ENCODE measurements at places on chromosomes 16 and 17.

DNA sequence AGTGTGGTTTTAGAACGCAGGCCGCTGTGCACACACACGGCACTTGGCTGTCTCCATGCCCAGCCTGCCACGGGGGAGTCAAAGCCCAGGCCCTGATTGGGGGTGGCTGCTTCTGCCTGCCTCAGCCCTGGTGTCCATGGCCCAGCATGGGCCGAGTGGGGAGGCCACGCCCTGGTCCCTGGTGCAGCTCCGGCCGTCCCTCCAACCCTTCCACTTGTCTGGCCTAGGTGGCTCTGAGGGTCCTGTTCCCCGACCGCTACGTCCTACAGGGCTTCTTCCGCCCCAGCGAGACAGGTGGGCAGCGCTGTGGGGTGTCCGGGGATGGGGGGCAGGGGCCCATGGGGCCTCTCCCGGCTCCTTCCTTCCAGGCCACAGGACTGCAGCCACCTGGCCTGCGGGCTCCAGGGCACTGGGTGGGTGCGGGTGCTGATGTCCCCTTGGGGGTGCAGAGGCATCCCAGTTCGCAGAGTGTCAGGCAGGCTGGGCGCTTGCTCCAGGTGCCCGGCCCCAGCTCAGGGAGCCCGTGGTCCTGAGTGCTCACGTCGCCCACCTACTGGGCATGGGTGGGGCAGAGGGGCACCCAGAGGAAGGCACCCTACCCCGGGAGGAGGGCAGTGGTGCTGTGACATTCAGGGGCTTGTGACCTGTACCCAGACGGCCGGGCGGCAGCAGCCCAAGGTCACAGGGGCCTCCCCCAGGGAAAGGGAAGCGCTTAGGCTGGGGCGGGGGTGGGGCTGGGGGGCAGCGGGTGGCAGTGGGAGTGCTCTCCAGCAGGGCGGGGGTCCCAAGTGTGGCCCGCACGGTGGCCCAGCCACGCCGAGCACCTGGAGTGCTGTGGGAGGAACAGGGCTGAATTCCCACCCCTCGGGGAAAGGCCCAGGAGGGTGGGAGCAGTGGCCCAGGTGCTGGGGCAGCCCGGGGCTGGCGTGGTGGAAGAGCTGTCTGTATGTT, 11.8 kb downstream of the CENPX start:
- DNase-seq: no peak

DNA sequence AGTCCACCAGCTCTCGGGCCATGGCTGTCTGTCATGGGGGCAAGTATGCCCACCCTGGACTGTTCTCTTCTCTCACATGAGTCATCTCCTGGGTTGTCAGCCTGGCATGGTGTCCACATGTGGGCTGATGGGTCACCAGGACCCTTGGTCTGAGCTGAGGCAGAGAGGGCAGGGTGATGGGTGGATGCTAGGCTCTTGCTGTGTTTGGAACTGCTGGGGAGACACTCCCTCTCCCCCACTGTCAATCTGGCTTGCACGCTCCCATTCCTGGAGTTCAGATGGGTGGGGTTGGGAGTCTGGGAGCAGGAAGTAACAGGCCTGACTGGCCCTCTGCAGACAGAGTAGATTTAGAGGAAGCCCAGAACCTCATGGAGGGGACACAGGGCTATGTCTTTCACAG, 28.9 kb downstream of the KSR1 start:
- DNase-seq: no peak

- DNase-seq: no peak
These were observed 24.8 kb downstream of the PITPNM3 start for GRCh38 chr17:6531575-6531974.

DNA sequence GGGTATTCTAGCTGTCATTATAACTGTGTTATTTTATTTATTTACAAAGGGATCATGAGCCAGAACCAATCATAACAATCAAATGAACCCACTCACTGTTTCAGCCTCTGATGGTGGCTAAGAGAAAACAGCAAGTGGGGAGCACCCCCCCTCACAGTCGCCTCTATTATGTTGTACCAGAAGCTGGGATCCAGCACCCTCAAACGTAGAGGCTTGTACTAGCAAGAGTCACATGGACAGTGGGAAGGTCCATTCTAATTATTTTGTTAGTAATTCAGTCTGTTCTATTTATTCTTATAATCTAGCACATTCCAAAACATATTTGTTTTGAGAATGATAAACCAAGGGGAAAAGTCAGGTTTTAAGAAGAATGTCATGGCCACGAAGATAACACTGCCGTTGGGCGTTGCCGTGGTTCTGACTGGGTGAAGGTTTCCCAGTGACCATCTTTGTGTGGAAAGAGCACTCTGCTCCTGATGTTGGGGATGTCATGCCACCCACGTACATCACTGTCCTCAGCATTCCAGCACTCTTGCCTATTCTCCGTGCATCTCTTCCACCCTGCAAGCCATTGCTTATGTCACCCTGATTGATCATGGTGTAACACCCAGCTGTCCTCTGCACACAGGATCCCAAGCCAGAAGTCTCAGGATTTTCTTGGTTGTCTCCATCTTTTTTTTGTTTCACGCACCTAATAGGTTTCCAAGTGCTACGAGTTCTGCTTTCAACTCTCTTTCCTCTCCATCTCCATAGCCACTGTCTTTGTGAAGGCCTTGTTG, 205.8 kb downstream of the PRKCA start:
- DNase-seq: no peak

DNA sequence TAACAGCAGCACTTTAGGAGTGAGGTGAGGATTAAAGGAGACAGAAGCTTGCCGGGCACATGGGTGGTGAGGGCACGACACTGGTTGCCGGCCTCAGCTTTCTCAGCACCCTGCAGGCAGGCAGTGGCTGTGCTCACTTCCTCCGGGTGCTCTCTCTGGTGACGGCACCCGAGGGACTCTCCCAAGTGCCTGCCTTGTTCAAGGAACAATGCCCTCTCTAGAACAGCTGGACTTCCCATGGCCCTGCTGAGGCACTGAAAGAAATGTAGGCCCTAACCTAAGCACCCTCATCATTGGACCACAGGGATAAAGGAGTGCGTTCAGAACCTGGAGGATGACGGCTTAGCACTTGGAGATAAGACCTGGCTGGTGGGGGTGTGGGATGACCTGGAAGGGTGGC, 72.7 kb downstream of the N4BP1 start:
- no peak for DNase-seq

DNA sequence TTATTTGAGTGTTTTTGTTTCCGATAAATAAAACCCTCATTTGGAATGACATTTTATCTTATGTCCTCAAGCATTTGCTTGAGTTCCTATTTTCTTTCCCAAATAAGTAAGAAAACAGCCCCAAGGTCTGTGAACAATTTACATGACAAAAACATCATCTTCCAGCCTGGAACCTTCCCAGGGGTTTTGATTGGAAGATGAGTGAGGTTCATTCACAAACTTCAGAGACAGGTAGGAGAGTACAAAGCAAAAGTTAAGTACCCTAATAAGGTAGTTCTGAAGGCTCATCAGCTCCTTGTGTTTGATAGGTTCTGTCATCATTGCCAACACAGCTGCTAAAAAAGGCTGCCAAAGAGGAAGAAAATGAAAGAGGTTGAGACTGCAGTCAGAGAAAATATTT, 772.8 kb downstream of the CDH8 start:
- DNase-seq: no peak

- no peak for DNase-seq
These were observed 14.0 kb downstream of the ATP5PD start for GRCh38 chr17:75032720-75033280.

DNA sequence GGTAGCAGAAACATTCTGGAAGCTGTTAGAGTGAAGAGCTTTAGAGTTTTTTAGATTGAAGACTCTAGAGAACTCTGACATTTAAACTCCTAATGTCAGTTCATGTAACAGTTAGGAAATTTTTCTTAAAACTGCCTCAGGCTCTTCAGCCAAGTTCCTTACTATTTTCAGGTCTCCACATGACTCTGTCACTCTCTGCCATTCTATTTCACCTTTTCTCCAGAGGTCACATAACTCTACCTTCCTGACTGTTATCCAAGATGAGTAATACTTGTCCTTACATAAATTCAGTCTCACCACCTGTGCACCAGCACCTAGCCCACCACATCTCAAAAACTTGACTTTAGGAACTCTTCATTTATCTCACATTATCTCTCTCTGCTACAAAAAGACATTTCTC, 347.1 kb upstream of the CA10 start:
- DNase-seq: no peak

GRCh38 chr17:47733047-47733673, at the start of gene TBX21:
TSS of gene TBX21 (plus strand) at chr17:47733236. CDS start at chr17:47733455, 219 bp downstream.
- DNase-seq: peak; percentile 48

DNA sequence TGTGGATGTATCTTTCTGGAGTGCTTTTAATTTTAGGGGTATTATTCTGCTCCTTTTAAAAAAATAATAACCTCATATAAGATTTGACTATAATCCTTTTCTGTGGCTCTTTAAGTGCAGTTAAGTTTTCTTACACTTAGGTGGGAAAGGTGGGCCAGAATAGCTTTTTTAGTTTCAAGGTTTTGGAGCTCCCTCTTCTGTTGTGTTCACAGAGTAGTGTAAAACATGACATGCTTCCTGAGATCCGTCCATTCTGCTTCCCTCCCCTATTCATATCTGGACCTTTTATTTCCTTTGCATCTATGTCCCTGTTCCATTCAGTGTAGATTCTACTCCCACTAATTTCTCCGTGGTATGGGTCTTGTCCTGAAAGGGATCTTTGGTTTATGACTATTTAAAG, 12.8 kb downstream of the LRRC36 start:
- DNase-seq: no peak

DNA sequence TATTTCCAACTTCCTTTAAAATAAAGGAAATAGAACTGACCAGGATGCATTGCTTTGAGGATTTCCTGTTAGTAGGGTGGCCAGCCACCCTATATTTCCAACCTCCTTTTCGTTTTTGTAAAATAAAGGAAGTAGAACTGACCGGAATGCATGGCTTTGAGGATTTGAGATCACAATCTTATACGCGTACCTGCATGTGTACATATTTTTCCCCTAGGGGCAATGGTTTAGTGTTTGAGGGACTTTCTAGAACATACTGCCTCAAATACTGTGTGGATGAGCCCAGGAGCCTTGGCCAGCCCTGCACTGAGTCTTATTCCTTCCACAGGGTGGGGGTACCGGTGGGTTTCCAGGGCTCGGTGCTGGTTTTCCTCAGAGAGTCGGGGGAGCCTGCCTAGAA, 25.6 kb downstream of the MAPK8IP3 start:
- DNase-seq: no peak

GRCh38 chr17:68908045-68908444, 47.1 kb downstream of the ABCA8 start:
- DNase-seq: no peak

GRCh38 chr16:53341792-53342191, 92.5 kb upstream of the RBL2 start:
- no peak for DNase-seq

GRCh38 chr17:63140255-63140654, 174.2 kb downstream of the TANC2 start:
- peak; percentile 48 for DNase-seq

DNA sequence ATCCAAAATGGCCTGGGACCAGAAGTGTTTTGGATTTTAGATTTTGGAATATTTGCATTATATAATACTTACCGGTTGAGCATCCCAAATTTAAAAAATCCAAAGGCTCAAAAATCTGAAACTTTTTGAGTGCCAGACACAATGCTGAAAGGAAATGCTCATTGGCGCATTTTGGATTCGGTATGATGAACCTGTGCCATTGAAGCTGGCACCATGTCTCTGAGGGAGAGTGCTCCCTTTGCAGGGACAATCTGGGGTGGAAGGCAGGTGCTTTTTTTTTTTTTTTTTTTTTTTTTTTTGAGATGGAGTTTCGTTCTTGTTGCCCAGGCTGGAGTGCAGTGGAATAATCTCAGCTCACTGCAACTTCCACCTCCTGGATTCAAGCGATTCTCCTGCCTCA, 17.7 kb downstream of the SMTNL2 start:
- DNase-seq: no peak

- no peak for DNase-seq
These were observed 6.9 kb downstream of the WIPI1 start for GRCh38 chr17:68450391-68450790.

DNA sequence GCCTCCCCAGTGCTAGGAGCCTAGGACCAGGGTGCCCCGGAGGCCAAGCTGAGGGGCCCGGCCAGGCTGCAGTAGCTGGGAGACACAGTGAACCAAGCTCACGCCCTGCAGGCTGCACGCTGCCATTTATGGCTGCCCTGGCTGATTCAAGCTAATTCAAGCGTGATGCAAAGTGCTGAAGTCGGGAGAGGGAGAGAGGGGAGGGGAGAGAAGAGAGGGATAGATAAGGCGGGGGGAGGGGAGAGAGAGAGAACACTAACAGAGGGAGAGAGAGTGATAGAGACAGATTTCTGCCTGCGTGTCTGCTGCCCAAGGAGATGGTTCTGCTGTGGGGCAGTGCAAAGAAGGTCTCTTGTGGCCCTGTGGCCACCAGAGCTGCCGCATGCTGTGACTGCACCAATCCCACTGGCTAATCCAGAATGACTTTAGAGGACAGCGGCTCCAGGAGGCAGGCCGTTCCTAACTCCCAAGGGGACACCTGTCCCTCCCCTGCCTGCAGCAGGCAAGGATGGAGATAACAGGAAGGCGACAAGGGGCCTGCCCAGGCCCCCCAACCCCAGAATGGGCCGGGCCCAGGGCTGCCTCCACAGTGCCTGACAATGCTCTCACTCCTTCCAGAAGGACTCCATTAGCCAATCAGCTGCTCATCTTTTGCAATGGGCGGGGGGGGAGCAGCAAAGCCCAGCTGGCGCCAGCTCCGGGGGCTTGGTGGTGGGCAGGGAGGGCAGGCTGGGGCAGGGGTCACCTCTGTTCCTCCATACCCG, 12.9 kb downstream of the MXRA7 start:
- DNase-seq: no peak

DNA sequence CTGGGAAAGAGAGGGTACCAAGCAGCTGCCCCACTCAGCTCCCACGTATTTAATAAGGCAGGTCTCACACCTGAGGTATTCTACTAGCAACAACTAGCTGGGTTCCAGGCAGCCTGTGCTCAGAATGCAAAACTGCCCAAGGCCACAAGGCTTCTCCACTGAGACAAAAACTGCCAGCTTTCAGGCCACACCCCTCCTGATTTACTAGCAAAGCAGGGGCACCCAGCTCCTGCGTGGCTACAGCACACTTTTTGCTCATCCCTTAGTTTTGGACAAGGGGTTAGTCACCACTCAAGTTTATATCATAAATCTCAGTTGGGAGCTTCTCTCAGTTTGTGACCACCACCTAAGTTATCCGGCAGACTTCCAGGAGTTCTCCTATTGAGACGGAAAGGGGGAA, 494.6 kb downstream of the CDH11 start:
- no peak for DNase-seq

DNA sequence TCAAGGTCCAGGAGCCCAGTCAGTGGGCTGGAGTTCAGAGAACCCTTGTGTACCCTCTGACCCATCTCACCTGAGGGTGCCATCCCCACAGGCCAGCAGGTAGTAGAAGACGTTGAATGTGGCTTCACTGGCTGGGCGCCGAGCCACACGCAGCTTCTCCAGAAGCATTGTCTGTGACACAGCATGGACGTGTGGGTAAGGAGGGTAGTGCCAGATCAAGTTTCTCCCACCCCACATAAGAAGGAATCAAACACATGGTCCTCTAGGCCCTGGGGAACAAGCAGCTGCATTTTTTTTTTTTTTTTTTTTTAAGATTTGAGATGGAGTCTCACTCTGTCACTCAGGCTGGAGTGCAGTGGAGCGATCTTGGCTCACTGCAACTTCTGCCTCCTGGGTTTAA, 60.9 kb downstream of the MYO18A start:
- DNase-seq: no peak

GRCh38 chr16:67781565-67781921, 24.8 kb downstream of the RANBP10 start:
- DNase-seq: no peak
